Cortex of kidney (tissue), 1 donor: ENCODE measurements at places on chromosomes 2 and 18.

DNA sequence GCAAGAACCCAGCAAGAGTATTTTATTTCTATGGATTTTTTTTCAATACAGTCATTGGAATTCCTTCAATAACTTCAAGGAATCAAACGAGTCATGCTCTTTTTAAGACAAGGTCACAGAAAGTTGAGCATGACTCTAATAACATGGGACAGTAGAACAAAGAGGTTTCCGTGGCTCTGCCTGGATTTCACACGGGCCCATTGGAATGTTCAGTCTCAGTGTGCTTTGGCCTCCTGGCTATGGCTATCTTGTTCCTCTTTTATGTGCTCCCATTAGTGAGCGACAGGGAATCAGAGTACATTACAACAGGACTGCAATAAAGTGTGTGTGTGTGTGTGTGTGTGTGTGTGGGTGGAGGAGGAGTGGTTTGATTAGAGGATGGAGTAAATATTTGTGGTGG, 312.4 kb downstream of the DCC start:
- DNase-seq: no peak

DNA sequence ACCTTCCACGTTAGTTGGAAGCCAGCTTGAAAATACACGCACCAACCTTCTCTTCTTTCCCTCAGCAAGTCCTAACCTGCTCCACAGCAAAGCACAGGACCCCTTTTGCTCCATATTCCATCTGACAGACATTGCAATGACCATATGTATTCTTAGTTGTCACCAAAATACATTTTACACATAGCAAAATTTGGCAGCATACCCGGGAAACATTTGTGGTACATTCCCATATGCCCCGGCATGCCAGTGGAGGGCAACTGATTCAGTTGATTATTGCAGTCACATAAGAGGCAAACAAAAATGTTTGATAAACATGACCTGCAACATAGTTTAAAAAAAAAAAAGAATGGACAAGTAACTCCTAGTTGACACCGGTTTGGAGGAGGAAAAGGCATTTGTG, 202.1 kb upstream of the UBE2E3 start:
- DNase-seq: no peak

DNA sequence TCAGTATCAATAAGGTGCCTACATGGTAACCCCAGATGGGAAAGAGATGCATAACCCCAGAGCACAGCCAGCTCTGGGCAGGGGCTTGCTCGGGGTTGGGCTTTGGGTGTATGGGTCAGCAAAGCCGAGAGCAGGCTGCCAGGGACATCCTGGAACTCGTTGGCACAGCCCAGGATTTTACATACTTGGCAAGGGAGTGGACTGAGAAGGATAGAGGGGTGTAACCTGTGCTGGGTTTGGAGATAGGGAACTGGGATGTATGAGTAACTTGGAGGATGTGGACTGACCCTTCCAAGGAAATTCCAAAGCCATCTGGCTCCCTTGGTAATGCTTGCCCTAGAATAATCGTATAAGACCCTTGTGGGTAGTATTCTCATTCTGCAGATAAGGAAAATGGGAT, 44.2 kb downstream of the GPR39 start:
- DNase-seq: no peak

DNA sequence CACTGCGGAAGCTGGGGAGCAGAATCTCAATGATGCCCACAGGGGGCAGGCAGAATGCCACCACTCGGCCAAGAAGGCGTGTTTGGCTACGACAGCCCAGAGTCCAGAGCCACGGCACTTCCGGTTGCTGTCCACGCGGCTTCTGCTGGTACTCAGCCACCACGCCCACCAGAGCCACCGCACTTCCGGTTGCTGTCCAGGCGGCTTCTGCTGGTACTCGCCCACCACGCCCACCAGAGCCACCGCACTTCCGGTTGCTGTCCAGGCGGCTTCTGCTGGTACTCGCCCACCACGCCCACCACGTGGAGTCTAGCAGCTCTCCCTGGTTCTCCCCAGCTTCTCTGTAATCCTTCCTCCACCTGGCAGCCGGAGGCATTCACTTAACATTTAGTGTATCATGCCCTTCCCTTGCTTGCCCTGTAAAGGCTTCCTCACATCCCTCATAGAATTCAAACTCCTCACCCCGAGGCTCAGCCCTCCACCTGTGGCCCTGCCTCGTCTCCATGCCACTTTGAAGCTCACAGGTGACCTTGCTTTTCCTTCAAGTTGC, 40.1 kb upstream of the APCDD1 start:
- DNase-seq: no peak

- no peak for DNase-seq
These were observed 241.0 kb downstream of the LRP1B start for GRCh38 chr2:141889788-141890187.

DNA sequence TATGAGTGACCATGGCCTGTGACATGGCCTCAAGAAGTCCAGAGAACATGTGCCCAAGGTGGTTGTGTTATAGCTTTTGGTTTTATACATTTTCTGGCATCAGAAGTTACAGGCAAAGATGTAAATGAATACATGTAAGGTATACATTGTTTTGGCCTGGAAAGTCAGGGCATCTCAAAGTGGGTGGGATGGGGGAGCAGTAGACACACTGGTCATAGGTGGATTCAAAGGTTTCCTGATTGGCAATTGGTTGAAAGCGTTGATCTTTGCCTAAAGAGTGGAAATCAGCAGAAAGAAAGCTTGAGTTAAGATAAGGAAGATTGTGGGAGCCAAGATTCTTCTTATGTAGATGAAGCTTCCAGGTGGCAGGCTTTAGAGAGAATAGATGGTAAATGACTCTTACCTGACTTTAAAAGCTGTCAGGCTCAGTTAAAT, 62.1 kb upstream of the DYNAP start:
- no peak for DNase-seq

DNA sequence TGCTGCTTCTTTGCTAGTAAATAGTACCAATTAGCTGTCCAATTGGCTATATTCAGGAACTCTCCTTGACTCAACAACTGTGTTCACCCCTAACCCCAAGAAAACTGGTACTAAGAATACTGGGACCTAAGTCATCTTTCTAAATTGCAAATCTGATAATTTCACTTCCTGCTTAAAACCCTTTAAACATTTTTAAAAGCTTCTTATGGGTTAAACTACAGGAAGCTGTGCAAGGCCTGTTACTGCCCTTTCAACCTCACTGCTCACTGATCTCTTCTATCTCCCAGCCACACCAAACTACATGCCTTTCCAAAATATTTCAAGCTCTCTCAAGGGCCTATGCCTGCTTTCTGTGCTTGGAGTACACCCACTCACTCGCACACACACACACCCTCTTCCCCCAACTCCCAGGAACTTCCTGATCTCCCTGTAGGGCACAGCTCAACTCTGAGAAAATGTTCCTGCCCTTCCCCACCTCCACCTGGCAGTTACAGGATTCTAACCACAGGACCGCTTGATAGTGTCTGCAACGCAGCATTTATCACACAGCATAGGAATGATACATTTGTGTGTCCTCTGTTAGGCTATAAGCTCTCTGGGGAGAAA, 6.7 kb downstream of the LMAN1 start:
- DNase-seq: no peak

DNA sequence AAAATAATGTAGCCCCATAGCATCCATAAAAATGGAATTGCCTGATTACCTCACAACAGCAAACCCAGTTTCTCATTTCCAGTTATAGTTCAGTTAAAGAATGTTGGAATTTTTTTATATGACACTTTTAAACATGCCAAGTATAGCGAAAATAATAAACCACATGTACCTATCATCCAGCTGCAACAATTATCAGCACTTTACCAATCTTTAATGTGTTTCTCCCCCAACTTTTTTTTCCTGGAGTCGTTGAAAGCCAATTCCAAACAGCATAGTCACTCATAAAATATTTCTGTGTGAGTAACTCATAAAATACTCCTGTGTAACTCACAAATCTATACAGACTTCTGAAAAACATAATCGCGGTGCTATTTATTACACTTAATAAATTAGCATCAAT, 38.1 kb downstream of the SMAD4 start:
- no peak for DNase-seq

- no peak for DNase-seq
These were observed 4.1 kb downstream of the ANTXR1 start for GRCh38 chr2:69017080-69017479.

DNA sequence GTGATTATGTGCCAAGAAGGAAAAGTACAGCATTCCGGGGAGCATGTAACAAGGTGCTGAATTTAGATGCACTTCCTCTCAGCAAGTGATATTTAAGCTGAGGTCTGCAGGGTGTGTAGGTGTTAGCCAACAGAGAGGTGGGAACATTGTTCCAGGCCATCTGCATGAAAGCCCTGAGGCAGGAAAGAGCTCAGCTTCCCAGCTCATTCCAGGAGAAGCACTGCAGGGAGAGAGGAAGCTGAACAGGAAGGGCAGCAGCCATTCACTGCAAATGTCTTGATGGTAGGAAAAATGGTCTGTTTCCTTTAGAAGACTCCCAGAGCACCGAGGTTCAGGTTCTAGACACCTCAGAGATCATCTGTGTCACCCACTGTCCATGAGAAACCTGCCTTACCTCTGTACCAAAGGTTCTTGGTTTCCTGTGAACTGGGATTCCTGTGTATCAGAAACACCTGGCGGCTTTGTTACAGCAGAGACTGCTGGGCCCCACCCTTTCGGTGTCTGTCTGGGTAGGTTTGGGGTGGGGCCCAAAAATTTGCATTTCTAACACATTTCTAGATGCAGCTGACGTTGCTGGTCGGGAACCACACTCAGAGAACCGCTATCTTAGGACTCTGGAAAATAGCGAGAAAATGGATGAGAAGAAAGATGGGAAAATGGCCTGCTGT, 84.0 kb downstream of the RTN4 start:
- DNase-seq: no peak

DNA sequence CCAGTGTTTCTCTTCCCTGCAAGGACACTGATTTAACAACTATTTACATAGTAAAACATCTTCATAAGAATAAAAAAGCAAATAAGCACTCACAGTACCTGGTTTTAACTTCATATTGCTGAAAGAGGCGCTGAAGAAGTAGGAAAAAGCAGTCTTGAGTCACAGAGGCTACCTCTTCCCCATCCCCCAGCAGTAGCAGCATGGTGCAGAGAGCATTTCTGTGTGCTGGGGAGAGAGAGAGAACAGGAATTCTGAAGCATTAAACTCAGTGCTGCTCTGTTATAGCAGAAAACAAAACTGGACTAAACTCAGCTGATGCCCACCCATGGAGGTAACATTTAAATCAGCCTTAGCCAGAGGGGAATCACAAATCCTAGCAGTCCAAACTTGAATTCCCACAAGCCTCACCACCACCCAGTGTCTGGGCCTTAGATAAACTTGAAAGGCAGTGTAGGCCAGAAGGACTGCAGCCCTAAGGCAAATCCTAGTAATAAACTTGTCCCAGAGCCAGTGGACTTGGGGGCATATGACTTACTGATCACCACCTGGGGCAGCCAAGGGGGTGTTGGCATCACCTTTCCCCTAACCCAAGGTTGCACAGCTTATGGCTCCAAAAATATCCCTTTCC, 321.8 kb upstream of the CWC22 start:
- no peak for DNase-seq

DNA sequence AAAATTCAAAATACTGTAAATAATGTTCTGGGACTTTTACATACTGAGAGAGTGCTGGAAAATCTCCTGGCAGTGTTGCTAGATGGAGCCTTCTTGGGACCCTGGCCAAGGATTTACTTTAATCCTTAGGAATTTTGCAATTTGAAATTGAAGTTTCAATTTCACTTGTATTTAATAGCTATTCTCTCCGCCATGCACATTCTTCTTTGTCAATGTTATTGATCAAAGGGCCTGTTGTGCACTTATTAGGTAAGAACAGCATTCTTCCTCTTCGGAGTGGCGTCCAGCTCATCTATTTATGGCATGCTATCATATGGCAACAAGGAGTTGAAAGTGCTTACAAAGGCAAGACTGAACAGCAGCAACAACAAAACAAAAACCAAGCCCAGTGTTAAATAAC, 40.1 kb upstream of the SOS1 start:
- DNase-seq: no peak

DNA sequence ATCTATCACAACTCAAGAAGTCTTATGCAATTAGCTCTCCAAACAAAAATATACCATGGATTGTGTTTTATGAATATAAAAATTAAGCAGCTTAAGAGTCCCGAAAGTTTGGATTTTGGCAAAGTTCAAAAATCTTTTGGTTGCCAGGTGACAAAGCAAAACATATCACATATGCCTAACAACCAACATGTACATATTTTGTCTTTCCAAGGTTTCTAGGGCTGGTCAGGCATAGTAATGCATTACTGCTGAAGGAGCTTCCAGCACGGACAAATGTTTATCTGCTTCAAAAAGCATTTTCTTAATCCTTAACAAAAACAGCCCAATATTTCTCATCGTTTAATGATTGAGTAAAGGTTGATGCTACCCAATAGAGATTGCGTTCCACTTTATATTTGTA, 1327.1 kb upstream of the ZEB2 start:
- no peak for DNase-seq

GRCh38 chr2:71417300-71418202, 35.8 kb upstream of the DYSF start:
- DNase-seq: no peak
